AG08395 (cell line): ENCODE measurements at places on chromosomes 2 and 18.
A peak's percentile ranks its signal among the peaks of the same experiment; 100 is the strongest.

- peak; percentile 89 for DNase-seq
Measured at GRCh38 chr2:112749755-112750559, 14.5 kb downstream of the CKAP2L start.

- no peak for DNase-seq
Measured at GRCh38 chr18:3041843-3042242, 28.9 kb upstream of the LPIN2 start.

GRCh38 chr2:224518806-224519580, 66.2 kb downstream of the CUL3 start:
- peak; percentile 56 for DNase-seq

- DNase-seq: peak; percentile 79
Measured at GRCh38 chr2:169095621-169096105, 26.3 kb downstream of the DHRS9 start.

DNA sequence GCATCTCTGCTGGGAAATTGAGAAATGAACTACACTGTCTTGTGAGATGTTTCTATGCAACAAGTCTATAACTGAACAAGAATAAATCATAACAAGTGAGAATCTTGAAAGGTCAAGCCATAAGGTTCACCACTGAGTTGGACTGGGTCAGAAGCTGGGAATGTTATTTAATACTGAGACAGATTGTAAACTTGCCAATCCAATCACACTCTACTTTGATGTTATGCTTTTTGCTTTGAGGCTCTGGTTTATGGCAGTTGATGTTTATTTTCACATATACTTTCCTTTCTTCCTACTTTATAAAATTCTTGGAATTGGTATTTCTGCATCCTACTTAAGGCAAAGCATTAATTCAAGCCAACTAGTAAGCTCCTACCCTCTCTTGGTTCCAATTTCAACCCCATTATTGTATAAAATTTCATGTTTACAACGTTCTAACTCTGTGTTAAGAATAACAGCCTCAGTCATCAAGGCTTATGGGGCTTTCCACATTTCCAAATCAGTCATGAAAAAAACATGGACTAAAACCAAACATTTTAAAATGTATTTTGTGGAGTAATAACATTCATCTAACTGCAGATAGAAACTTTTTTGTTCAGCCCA, 533.4 kb downstream of the NYAP2 start:
- no peak for DNase-seq

GRCh38 chr2:84493514-84493913, 22.8 kb upstream of the DNAH6 start:
- DNase-seq: peak; percentile 84

DNA sequence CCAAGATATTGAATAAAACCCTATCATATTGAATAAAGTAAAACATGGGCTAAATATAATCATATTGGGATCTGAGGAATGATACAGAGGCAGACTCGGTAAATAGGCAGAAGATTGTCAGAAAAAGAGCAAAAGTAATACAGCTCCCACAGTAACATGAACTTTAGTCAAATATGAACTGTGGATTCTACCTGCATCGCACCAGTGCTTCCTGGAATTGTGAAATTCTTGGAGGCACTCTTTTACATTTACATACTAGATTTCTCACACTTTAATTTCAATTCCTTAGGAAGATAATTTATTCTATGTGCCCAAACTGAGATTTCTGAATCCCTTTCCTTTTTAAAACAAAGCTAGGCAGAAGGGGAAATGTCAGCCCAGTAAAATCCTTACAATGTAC, 325.1 kb upstream of the SLC39A10 start:
- DNase-seq: no peak

- DNase-seq: no peak
Measured at GRCh38 chr2:118519511-118519910, 327.9 kb downstream of the EN1 start.

GRCh38 chr2:65483763-65484162, 51.4 kb upstream of the SPRED2 start:
- no peak for DNase-seq

DNA sequence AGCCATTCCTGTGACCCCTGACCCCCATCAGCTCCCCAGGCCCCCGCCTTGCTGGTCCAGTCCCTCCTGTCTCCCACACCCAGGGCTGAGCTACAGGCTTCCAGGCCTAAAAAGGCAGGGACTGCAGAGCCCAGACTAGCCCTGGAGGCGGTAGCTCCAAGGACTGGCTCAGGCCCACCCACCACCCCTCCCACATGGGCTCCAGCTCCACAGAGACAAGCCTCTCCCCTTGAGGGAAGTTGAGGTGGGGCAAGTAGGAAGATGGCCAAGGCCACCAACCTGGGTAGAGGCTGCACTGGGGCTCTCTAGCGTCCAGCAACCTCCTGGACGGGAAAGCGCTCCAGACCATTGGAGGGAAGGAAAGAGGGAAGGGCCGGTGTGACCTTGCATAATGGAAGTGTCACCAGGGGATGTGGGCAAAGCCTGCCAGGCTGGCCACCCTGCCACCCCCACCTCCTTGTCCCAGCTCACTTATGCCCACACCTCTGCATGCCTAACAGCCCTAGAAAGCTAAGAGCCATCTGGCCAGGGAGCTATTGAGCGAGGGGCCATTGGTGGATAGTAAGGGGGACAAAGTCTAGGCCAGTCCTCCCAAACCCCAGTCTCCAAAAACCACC, 63.1 kb downstream of the TNS1 start:
- no peak for DNase-seq

- no peak for DNase-seq
Measured at GRCh38 chr2:230868947-230869913, 4.5 kb downstream of the ITM2C start.

- DNase-seq: no peak
Measured at GRCh38 chr2:168239281-168239680, 8.1 kb downstream of the STK39 start.
